IMR-90 (cell line): ENCODE measurements at places on chromosomes 2 and 18.

DNA sequence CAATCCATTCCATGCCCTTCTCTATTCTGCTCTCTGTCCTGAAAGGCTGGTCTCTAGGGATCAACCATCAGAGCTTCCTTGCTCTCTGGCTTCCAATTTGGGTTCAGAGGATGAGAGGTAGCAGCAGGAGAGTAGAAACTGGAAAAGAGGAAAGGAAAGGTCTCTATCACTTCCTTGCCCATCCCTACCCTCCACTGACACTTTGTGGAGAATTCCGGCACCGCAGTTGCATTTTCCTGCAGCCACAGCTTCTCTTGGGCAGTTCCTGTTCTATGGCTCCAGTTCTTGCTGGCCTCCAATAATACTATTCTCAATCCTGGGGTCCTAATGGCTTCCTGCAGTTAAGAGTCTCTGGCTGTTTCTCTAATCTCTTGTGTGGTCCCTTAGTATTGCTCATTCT lies 13.3 kb upstream of the IMPACT start:
- DNase-seq, result no peak

DNA sequence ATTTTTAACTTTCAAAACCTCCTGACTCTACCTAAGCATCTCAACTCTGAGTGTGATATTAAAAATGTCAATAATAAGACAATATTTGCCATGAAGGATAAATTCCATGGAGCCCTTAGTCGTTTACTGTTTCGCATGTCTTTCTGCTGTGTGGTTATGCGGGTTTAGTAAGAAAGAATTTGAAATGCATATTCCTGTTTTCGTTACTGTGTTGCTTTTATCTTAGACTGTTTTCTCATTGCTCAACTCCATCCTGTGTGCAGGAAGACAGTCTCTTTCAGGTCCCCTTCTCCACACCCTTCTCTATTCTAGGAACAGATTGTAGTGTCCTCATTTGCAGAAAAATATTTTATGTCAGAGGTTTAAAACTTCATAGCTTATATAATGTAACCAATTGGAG lies 82.5 kb upstream of the MAP3K20 start:
- no peak for DNase-seq

- no peak for DNase-seq
Measured at GRCh38 chr2:186912979-186913378, 64.0 kb upstream of the ZSWIM2 start.

GRCh38 chr2:46874236-46874929 lies 41.2 kb downstream of the MCFD2 start:
- peak; percentile 67 for DNase-seq

DNA sequence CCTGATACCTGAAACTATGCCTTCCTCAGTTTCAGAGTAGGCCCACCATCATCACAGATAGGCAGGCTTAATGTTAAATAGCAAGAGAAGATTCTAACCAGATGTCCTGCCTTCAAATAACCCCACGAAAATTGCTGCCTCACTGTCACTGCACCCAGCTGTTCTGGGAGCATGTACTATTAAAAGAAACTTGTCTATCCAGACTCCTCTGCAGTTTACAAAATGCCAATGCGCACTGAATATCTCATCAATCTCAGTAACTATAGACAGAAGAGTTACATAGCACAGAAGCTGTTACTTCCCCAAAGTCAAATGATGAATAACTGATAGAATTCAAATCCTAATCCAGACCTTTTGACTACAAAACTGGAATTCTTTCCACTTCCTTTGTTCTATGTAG lies 43.9 kb downstream of the WDR75 start:
- DNase-seq, result no peak

- DNase-seq, result no peak
Measured at GRCh38 chr18:69935319-69936190, 12.1 kb downstream of the CD226 start.
